Foreskin keratinocyte (primary cell): ENCODE measurements at places on chromosomes 1 and 21. TPM values are rescaled to one million over a fixed set of nuclear protein-coding genes. Genes with fewer than 3 reads are reported as not detected.

DNA sequence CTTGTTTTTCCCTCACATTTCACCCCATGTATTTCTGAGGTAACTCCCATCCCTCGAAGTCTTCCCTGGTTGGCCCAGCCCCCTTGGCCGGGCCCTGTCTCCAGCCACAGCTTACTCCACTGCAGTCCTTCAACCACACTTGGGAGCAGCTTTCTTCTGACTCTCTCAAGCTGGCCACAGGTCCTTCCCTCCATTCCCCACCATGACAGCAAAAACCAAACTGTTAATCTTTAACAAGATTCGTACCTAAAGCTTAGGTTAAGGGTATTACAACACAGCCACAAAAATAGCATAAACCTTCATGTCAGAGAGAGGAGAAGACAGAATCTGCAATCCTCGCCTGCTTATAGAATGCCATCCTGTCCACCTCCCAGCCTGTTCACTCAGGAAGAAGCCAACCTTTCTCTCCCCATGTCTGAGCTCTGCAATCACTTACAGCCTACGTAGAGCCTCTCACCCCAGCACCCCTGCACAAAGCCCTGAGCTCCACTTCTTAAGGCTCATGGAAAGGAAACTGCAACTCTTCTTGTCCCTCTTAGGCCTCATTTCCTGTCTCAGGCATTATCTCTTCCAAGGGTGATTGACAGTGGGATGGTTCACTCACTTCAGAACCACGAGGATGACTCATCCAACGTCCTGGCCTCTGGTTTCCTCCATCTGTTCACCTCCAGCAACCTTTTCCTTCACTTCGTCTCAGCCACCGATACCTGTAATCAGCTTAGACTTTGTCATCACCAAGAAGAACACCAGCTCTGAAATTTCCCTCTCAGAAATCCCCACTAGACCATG lies 72.8 kb downstream of the CD2 start:
- peak; percentile 78 for DNase-seq

ADAMTSL4 gene
- 0.65 and 1.6 TPM in 2 replicates for total RNA-seq

GRCh38 chr1:199399996-199400724 lies 627.4 kb upstream of the NR5A2 start:
- DNase-seq, result no peak

LRRC7 gene
- 0.03 and 0.07 TPM in 2 replicates for total RNA-seq

GRCh38 chr1:17205652-17206051 lies 724 bp downstream of the PADI1 start:
- DNase-seq, result no peak

DNA sequence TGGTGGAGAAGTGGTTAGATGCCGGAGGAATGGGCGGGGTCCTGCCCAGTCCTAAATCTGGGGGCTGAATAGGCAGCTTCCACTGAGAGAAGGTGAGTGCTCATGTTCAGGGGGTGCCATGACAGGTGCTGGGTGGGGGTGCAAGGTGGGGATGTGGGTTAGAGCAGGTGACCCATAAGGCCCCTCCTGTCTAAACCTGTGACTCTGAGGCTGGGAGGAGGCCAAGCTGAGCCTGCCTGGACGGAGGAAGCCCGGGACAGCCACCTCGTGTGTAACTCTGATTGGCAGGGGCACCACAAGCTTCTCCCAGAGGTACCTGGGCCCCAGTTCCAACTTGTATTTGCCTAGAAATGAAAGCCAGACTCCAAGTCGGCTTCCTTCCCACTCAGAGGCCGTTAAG lies 10.7 kb downstream of the GPR157 start:
- DNase-seq, result no peak

C8B gene
- total RNA-seq, result not detected in 2 replicates

DNA sequence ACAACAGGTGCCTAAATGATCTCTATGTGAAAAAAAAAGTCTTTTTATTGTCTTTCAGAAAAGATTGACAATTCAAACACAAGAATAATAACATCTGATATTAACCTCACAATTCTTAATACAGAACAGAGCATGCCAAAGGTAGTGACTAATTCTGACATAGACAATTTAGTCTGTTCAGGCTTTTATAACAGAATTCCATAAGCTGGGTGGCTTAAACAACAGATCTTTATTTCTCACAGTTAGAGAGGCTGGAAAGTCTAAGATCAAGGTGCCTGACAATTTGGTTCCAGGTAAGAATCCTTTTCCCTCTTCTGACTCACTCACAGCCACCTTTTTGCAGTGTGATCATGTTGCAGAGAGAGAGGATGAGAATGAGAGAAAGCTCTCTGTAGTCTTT lies 27.0 kb downstream of the DPYD start:
- peak; percentile 21 for DNase-seq

- DNase-seq, result no peak
Observed at GRCh38 chr1:205783904-205784303, 8.6 kb upstream of the RAB29 start.

- peak; percentile 47 for DNase-seq
Observed at GRCh38 chr1:41485605-41486004, 1.1 kb upstream of the EDN2 start.

ACTL8 gene
- not detected in 2 replicates for total RNA-seq

DNA sequence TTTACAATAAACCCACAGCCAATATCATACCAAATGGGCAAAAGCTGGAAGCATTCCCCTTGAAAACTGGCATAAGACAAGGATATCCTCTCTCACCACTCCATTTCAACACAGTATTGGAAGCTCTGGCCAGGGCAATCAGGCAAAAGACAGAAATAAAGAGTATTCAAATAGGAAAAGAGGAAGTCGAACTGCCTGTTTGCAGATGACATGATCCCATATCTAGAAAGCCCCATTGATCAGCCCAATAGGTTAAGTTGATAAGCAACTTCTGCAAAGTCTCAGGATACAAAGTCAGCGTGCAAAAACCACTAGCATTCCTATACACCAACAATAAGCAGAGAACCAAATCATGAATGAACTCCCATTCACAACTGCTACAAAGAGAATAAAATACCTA lies 235.5 kb downstream of the DPYD start:
- DNase-seq, result no peak

DNA sequence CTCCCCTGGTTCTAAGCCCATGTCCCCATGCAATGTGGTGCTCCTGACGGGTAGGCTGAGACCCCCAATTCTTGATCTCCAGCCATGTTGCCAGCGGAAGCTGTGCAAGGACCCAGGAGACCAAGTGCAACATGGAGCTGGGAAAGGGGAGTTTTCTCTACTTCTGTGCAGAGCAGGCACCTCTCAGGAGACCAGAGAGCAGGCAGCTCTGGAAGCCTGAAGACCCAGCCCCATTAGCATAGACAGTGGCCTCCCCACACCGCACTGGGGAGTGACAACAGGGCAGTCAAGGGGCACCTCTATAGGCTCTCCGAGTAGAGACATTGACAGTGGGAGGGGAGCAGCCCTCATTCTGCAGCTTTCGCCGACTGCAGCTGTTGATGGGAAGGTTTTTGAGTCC lies 410.2 kb downstream of the MATN1 start:
- DNase-seq, result no peak

DNA sequence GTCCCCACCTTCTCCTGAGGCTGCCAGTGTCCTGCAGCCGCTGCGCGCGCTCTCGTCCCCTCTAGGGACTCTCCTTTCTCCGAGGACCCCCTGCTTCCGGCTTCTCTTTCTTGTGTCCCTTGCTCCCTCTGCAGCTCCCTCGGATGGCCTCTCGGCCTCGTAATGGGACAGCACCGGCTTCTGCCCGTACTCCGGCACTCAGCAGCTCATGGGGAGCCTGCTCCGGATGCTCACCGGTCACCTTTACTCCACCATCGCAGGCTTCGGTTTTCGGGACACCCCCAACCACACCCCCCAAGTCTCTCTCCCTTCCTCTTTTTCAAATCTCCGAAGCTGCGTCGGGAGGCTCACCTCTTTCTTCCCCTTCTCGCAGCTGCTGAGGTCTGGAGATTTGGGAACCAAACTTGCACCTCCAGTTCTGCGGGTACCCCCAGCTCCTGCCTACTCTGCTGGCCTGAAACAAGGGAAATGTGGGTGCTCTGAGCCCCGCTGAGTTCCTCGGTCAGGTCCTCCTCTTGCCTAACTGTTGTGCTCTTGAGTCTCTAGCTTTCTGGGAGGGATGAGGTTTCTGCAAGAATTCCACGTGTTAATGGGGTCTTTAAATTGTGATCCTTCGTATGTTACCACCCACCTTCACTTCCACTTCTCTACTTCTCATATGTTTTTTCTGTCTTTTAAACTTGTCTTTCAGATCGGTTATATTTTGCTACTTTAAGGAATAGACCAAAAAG lies 930 bp downstream of the CDC14A start:
- DNase-seq, result no peak

- DNase-seq, result peak; percentile 60
Observed at GRCh38 chr1:212368073-212368484, 46.6 kb downstream of the PACC1 start.
